ENCODE measurements at places on chromosomes 1 and 21.
A peak's percentile ranks its signal among the peaks of the same experiment; 100 is the strongest.

GRCh38 chr1:14304381-14304865, 294.1 kb upstream of the KAZN start:
- no peak overlapping the region for H3K27ac ChIP-seq
- H3K36me3 ChIP-seq, result no peaks in the 10 kb centered on the region
- no peaks in the 10 kb centered on the region for H3K4me1 ChIP-seq
- no peak overlapping the region for H3K4me3 ChIP-seq
- DNase-seq, result no peak
- no peaks in the 10 kb centered on the region for H3K27me3 ChIP-seq

- H3K4me3 ChIP-seq, result no peak overlapping the region
- no peak overlapping the region for H3K27ac ChIP-seq
- DNase-seq, result no peak
- no peaks in the 10 kb centered on the region for H3K36me3 ChIP-seq
Observed at GRCh38 chr1:42145764-42146625, 7.2 kb upstream of the GUCA2B start.

GRCh38 chr1:195450794-195451193, 1157.4 kb downstream of the KCNT2 start:
- no peaks in the 10 kb centered on the region for H3K27me3 ChIP-seq
- no peak for DNase-seq
- no peak overlapping the region for H3K27ac ChIP-seq
- no peaks in the 10 kb centered on the region for H3K36me3 ChIP-seq

DNA sequence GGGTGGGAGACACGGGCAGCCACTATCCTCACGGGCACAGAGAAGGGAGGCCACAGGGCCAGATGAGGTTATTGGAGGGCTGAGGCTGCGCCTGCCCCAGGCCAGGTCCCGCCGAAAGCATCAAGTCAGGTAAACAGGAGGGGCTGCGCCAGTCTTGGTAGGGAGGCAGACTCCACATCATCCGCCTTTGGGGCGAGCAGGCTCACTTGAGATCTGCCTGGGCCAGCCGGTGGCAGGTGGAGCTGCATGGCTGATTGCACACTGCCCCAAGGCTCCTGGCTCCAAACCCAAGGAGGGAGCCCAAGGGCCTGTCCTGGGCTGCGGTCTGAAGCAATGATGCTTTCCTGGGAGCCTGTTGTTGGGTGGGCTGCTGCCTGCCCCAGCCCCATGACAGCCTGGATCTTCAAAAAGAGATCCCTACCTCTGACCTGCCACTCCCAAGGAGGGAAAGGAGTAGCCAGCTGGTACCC, 4.6 kb downstream of the SMIM1 start:
- H3K4me1 ChIP-seq, result peaks cover 14% of the 10 kb centered on the region
- H3K27ac ChIP-seq, result no peak overlapping the region
- H3K36me3 ChIP-seq, result no peaks in the 10 kb centered on the region
- no peak for DNase-seq

- peaks cover 5% of the 10 kb centered on the region for H3K36me3 ChIP-seq
- DNase-seq, result no peak
- H3K4me3 ChIP-seq, result no peak overlapping the region
- no peak overlapping the region for H3K27ac ChIP-seq
- peaks cover 19% of the 10 kb centered on the region for H3K4me1 ChIP-seq
Observed at GRCh38 chr1:5891736-5892135, 100.5 kb downstream of the NPHP4 start.

GRCh38 chr1:23816906-23817305, 8.3 kb downstream of the HMGCL start:
- DNase-seq, result no peak
- H3K4me1 ChIP-seq, result no peaks in the 10 kb centered on the region
- no peaks in the 10 kb centered on the region for H3K36me3 ChIP-seq

- H3K27ac ChIP-seq, result no peak overlapping the region
- no peak overlapping the region for H3K4me3 ChIP-seq
- no peaks in the 10 kb centered on the region for H3K36me3 ChIP-seq
Observed at GRCh38 chr1:184019069-184019468, 18.5 kb downstream of the COLGALT2 start.

DNA sequence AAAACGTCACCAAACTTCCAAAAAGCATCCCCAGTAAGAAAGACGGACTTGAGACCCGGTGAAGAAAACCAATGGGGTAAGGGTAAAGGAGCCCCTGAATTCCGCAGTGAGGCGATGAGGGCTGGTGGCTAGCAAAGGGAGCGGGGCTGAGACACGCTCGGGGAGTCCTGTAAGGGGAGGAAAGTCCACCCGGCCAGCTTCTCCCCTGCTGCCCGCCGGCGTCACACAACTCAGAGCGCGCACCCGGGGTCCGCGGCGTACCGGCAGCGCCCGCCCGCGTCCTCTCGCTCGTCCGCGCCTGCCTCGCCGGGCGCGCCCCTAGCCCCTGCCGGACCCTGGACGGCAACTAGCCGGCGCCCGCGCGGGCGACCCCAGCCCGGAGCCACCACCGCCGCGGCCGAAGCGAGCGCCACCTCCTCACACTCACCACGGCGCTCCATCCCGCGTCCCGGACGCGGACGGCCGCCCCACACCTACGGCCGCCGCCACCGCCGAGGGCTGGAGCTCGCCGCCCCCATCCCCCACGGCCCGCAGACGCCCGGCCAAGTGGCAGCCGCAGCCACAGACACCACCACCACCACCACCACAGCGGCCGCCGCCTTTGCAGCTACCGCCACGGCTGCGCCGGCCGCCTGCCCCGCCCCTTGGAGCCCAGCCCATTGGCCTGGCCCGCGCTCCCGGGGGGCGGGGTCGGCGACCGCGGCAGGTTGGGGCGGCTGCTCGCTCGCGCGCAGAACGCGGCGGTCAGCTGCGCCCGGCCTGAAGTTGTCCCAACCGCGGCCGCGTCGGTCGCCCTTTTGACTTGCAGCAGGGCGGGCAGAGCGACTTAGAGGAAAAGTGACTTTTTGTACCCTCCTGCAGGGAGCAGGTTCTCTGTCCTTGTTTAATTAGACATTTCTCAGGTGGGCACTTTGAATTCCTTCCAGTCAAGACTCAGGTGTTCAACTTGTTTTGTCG, 10.0 kb upstream of the ARHGAP29 start:
- DNase-seq, result peak; percentile 96
- H3K36me3 ChIP-seq, result no peaks in the 10 kb centered on the region
- no peak overlapping the region for H3K27ac ChIP-seq
- H3K27me3 ChIP-seq, result peaks cover 100% of the 10 kb centered on the region

GRCh38 chr1:56773341-56774066, 45.7 kb downstream of the FYB2 start:
- H3K27me3 ChIP-seq, result no peaks in the 10 kb centered on the region
- no peak for DNase-seq
- no peak overlapping the region for H3K27ac ChIP-seq
- no peak overlapping the region for H3K4me3 ChIP-seq
- H3K4me1 ChIP-seq, result no peaks in the 10 kb centered on the region

DNA sequence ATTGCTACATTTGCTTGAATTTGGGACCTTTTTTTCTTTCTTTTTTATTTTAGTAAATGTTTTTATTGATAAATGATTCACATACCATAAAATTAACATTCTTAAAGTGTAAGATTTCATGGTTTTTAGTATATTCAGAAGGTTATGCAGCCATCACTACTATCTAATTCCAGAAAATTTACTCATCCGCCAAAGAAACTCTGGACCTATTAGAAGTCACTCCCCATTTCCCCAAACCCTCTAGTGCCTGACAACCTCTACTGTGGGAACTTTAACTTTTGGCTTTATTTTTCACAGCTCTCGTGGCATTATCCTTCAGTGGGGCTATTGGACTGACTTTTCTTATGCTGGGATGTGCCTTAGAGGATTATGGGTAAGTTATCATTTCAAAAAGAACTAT, 4.5 kb downstream of the LEPR start:
- peaks cover 38% of the 10 kb centered on the region for H3K4me1 ChIP-seq
- no peak for DNase-seq
- H3K27me3 ChIP-seq, result no peaks in the 10 kb centered on the region
- no peak overlapping the region for H3K4me3 ChIP-seq
- no peaks in the 10 kb centered on the region for H3K36me3 ChIP-seq

DNA sequence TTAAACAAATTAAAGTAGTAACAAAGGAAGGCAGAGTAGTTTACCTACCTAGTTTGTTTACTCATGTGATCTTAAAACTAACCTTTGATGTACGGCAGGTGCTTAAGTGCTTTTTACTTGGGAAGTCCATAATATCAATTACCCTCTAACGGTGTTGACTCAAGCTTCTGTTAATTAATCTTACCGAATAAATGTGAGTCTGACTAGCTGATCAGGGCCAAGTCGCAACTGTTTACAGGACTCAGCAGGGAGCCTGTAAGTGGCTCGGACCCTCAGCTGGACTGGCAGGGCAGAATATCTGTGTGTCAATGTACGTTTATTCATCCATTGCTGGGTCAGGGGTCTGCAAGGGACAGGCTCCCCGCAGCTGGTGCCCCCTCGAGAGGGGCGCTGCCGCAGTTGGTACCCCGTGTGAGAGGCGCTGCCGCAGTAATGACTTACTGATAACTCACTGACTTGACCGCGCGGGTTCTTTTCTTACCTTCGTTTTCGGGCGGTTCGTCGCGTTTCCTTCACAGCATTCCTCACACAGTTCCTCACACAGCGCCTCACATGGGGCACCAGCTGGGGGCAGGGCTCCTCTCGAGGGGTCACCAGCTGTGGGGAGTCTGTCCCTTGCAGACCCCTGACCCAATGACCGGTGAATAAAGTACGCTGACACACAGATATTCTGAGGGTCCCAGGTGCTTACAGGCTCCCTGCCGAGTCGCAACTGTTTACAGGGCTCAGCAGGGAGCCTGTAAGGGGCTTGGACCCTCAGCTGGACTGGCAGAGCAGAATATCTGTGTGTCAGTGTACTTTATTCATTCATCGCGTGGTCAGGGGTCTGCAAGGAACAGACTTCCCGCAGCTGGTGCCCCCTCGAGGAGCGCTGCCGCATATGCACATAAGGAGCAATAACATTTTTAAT, 3.0 kb downstream of the FMO1 start:
- H3K27ac ChIP-seq, result no peak overlapping the region
- peak overlapping the region; percentile 65 for H3K4me3 ChIP-seq
- H3K36me3 ChIP-seq, result no peaks in the 10 kb centered on the region
- peak; percentile 73 for DNase-seq
- no peaks in the 10 kb centered on the region for H3K27me3 ChIP-seq

GRCh38 chr21:45532826-45533360, 9.3 kb downstream of the SLC19A1 start:
- peaks cover 4% of the 10 kb centered on the region for H3K4me1 ChIP-seq
- no peak overlapping the region for H3K4me3 ChIP-seq
- H3K27ac ChIP-seq, result no peak overlapping the region
- no peak for DNase-seq

DNA sequence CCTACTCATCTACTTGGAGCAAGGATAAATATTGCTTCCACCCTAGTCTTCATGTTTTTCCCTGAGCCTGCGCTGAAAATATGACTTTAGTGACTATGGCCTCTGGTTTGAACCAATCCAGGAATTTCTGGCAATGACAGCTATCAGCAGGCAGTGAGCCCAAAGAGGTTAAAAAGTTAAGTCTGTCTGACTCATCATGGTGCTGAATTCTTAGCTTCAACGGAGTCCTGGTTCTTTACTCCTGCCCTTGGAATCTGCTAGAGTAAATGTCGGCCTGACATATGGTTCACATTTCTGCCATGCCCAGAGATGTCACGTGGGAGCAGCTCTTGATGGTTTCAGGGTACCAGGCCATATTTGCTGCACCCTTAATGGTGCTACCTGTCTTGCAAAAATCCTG, 351.6 kb upstream of the PLXNA2 start:
- H3K27me3 ChIP-seq, result no peaks in the 10 kb centered on the region
- no peaks in the 10 kb centered on the region for H3K36me3 ChIP-seq
- no peak for DNase-seq
- H3K4me1 ChIP-seq, result peaks cover 33% of the 10 kb centered on the region
- H3K27ac ChIP-seq, result no peak overlapping the region
- H3K4me3 ChIP-seq, result no peak overlapping the region

DNA sequence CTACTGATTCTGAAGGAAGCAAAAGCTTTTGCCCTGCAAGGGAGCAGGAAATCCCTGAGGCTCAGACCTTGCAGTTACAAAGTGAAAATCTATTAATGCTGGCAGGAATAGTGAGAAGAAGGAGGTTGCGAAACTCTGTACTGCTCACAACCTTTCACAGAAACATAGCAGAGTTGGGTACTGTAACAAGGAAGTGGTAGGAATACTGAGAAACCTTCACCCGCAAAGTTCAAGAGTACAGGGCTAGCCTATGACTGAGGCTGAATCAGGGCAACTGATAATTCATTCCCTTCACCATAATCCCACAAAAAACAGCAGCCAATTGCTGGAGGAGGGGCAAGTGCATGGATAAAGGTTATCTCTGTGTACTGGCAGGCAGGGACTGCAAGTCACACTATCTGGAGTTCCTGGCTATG, 23.9 kb upstream of the KCTD3 start:
- H3K36me3 ChIP-seq, result no peaks in the 10 kb centered on the region
- H3K4me1 ChIP-seq, result no peaks in the 10 kb centered on the region
- DNase-seq, result no peak

GRCh38 chr1:35452106-35452774, 105.0 kb downstream of the KIAA0319L start:
- no peaks in the 10 kb centered on the region for H3K27me3 ChIP-seq
- no peaks in the 10 kb centered on the region for H3K36me3 ChIP-seq
- no peak overlapping the region for H3K27ac ChIP-seq
- DNase-seq, result no peak
- no peak overlapping the region for H3K4me3 ChIP-seq

DNA sequence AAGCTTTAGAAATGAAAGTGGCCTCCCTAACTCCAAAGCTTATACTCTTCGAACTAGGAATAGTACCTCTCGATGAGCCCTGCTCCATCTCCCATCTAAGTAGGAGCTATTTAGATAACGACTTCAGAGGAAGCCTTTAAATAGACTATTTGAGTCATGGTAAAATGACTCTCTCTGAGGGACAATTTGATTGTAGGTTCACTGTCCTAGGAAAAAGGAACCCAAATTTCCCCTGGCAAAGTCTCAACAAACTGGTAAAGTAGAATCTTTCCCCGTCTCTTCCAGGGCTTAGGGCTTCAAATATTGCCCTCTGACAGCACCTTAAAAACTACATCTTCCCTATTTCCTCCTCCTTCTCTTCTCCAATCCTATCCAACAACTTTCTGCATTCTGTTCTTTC, 2.0 kb upstream of the FCER1A start:
- no peak for DNase-seq
- H3K27ac ChIP-seq, result no peak overlapping the region
- no peak overlapping the region for H3K4me3 ChIP-seq

GRCh38 chr1:7638078-7638477, 133.0 kb upstream of the VAMP3 start:
- DNase-seq, result peak; percentile 58
- no peaks in the 10 kb centered on the region for H3K27me3 ChIP-seq
- no peak overlapping the region for H3K27ac ChIP-seq
- H3K4me3 ChIP-seq, result no peak overlapping the region

All from neural progenitor cell (in vitro differentiated cells).